Nephron progenitor cell (in vitro differentiated cells): ENCODE measurements at places on chromosomes 5 and 9.

- peak; percentile 45 for DNase-seq
These were observed 505 bp downstream of the CREB3 start for GRCh38 chr9:35732800-35733541.

DNA sequence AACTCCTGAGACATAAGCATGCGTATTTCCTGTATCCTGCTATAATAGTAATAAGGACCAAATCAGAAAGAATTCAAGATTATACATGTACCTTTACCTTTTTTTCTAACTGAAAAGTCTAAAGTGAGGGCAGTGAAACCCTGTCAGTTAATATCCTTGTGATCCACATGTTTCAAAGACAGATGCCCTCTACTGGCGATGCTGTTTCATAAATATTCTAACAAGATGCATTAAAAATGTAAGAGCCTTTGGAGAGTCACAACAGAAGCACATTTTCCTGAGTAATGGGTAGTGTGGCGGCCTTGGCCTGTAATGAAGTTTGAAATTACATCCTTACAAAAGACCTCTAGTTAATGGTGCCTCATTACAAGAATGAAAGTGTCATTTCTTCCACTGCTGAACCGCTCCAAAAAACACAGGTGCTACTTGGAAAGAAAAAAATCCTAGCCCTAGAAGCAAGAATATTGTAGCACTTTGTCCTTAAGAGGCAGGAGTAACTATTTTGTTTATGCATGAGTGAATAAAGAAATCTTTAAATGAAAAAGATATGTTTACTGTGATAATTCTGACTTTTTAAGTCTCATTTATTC is 232.6 kb downstream of the EPB41L4A start:
- peak; percentile 11 for DNase-seq

- DNase-seq, result no peak
These were observed 744 bp downstream of the GMCL2 start for GRCh38 chr5:178186427-178186826.

DNA sequence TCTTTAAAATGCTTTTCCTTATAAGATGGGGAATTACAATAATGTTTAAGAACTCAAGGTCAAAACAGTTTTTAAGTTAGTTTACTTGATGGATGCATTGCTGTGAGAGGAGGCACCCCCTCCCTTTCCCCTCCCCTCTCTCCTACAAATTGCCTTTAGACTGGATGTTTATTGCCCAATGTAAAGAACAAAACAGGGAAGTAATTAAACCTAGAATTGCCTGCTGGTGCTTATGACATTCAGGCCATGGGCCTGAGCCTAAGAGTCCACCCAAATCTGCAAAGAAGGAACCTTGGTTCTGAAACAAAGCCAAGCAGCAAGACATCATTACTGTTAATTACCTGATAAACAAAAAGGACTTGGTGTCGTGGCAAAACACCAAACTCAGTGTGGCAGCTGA is 630.3 kb downstream of the ISL1 start:
- DNase-seq, result no peak
